Stimulated activated CD8-positive, alpha-beta memory T cell treated with anti-CD3 and anti-CD28 coated beads, Interleukin-7, amount 100 ng/mL, for 1 hour (primary cell): ENCODE measurements at places on chromosomes 2 and 18.

DNA sequence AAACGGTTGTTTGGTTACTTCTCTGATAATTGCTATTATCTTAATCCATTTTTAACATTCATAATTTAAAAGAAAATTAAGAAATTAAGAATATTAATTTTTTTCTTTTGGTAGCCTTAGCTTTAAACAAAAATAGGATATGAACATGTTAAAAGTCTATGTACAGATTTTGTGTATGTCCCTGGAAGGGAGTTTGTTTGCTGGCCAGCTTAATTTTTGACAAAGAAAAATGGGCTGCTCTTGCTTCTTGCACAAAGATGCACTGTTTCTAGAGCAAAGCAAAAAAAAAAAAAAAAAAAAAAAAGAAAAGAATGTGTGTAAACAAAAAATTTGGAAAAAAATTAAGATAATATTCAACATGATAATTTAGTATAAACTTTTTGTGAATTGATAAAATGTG is 1.3 kb downstream of the RFTN2 start:
- DNase-seq: no peak

DNA sequence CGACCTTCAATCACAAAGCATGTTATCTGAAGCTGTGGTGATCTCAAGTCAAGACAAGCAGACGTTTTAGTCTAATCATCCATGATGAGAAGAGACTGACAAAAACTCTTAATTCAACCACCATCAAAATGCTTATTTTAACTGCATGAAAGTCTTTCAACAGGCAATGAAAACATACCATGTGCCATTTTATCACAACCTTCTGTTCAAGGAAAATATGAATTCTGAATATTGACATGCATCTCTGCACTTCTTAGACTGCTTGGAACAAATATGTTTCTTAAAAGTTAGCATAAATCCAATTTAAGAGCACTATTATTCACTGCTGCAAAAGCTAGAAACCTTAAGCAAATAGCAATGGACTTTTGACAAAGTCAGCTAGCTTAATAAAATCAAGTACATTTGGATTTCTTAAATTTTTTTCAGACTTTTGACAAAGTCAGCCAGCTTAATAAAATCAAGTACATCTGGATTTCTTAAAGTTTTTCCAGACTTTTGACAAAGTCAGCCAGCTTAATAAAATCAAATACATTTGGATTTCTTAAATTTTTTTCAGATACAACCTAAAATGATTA is 70.9 kb downstream of the OLA1 start:
- no peak for DNase-seq

GRCh38 chr18:74796841-74797576 is 199.3 kb downstream of the ZNF407 start:
- no peak for DNase-seq

GRCh38 chr2:227921648-227922047 is 50.2 kb downstream of the DAW1 start:
- DNase-seq: no peak

GRCh38 chr18:46725310-46725709 is 31.5 kb downstream of the ST8SIA5 start:
- DNase-seq: no peak
